Activated naive CD4-positive, alpha-beta T cell (primary cell): ENCODE measurements at places on chromosomes 2 and 18.

GRCh38 chr2:64493788-64494187 is 30.3 kb upstream of the AFTPH start:
- no peak for DNase-seq

- no peak for DNase-seq
Observed at GRCh38 chr2:34004936-34005335, 405.8 kb upstream of the FAM98A start.

- DNase-seq, result no peak
Observed at GRCh38 chr2:197423307-197423706, 11.5 kb downstream of the SF3B1 start.

DNA sequence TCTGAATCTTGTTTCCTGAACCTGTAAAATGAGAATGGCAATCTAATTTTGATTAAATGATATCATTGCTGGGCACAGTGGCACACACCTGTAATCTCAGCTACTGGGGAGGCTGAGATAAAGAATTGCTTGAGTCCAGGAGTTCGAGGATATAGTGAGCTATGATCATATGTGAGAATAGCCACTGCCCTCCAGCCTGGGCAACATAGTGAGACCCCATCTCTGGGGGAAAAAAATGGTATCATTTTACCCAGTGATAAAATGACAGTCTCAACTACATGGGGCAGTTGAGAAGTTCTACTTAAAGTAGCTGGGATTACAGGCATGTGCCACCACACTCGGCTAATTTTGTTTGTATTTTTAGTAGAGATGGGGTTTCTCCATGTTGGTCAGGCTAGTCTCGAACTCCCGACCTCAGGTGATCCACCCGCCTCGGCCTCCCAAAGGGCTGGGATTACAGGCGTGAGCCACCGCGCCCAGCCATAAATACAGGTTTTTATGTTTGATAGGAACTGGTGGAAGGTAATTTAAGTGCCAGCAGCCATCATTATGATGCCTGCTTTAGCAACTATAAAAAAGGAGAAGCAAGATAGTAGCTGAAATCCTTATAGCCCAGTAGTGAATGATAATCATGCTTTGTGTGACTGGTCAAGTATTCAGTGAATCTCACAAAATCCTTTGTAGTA is 17.0 kb downstream of the BZW1 start:
- DNase-seq, result no peak

GRCh38 chr18:55088000-55088401 is 128.7 kb upstream of the CCDC68 start:
- no peak for DNase-seq

DNA sequence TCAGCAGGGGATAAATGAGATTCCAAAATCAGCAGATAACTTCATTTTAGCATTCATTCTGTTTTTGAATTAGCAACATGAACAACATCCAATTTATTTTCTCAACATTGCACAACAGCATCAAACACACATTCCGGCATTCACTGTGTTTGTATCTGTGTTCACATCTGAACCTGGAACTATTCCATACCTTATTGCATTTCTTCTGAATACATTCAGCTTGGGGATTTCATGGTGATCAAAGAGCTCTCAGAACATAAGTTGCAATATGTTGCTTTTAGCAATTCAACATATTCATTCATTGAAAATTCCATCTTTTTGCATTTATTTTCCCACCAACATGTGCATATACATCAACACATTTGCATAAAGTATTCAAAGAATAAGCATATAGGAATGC is 1431.7 kb upstream of the PIK3C3 start:
- no peak for DNase-seq

DNA sequence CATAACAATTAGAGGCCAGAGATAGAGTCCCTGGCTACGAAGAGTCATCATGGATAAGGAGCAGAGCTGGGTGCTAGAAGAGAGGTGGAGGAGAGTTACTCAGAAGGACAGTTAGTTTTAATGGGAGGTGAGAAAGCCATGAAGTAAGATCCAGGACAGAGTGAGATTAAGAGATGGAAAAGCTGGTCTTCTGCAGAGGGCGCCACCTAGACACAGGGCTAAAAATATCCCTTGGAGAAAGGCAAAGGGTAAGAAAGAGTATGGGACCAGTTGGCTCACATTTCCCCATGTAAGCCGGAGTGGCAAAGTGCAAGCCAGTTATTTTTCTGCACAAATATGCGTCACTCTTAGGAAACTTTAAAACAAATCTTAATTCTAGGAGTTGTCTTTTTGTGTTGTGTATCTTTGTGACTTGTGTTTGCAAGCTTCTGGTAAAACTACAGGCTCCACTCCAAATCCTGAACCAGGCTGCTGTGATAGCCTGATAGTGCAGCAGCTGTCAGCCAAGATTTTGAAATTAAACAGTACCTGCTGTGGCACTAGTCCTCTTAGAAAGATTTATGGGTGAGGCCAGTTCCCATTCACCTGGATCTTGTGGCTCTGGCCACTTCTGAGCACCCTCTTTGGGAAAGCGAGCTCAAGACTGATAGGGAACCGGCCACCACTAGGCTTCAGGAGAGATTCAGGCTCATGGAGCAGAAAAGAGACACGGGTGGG is 204.2 kb downstream of the TPGS2 start:
- no peak for DNase-seq
